ENCODE measurements at places on chromosomes 13 and 19.
A peak's percentile ranks its signal among the peaks of the same experiment; 100 is the strongest.

GRCh38 chr19:9645472-9645871, 24.4 kb upstream of the ZNF561 start:
- no peak for DNase-seq

DNA sequence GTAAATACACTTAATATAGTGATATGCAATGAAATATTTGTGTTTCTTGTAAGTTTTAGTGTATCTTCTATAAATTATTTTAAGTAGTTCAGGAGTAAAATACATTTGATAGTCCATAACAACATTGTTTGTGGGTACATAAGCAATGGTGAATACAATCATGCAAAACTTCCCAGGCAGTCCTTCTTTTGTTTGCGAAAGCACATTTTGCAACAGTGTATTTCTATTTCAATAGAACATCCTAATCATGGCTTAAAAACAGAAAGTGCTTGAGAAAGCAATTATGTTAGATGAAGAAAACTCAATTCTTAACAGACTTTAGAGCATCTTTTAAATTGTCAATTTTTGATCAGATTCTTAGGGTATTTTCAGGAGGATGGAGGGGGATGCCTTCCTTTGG, 155.6 kb downstream of the POSTN start:
- DNase-seq, result no peak

GRCh38 chr13:102555914-102556553, 40.8 kb upstream of the TPP2 start:
- no peak for DNase-seq

GRCh38 chr19:15222738-15223648, 9.3 kb downstream of the EPHX3 start:
- DNase-seq, result peak; percentile 23

DNA sequence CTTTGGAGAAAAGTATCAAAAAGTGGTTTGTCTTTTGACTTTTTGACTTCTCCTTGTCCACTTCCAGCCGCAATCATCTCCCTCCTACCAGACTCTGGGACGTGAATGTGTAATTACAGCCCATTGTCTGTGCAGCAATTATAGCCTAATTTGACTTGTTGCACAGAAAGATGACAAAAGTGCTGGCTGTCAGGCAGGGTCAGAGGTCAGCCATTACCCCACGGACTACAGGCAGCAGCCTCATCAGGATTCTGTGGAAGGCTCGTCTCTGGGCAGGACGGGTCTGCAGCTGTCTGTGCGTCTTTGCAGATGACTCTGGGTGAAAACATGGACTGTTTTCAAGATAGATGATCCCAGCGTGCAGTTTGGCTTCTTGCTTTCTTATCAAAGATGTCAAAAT, 102.2 kb upstream of the EDNRB start:
- DNase-seq, result no peak

DNA sequence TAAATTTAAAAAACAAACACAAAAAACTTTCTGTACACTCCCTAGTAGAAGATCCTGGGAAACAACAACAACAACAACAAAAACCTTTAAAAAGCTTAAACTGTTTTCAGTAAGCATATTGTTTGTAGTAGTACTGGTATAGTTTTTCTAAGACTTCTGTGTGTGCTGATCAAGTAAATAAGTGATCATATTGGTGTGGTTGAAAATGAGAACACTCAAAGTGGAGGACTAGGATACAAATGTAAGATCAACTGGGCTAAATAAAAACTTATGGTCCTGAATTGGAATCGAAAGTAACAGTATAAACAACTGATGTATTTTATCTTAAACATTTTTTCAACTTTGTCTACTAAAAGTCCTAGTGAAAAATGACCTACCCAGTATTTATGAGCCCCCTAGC, 135.5 kb downstream of the FOXO1 start:
- no peak for DNase-seq

DNA sequence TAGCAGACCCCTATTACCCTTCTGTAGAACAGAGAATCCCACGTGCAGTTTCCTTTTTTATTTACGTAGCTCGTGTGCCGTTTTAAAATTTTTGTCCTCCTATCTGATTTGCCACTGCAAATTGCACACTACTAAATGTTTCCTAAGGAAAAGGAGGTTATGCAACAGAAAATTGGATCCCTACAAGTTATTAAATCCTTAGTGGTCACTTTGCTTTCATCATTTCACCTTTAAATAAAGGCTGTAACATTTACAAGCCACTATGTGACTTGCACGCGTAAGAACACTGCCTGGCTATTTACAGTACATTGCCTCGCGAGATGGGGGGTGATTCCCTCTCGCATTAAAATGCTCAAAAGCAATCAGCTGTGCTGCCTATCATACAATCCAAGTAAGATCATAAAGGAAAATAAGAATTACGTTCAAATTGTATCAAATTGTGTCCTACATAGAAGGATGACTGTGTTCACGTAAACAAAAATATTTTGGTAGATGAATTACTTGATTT, 525.6 kb downstream of the SUCLA2 start:
- no peak for DNase-seq

DNA sequence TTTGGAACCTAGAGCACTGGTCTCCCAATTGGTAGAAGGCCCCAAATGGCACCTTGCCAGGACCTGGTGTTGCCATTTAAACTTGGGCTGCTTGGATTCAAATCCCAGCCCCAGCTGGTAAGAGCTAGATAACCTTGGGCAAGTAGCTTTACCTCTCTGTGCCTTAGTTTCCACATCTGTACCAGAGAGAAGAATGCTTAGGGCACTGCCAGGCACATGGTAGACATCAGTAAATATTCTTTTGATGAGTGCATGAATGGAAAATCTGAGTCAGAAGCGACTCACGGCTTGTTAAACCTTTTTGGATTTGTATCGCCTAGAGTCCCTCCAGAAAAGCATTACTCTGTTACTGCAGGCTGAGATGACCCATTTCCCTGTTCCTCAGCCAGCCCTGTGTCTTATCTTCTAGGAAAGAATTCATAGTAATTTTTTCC, 90.9 kb downstream of the SIPA1L3 start:
- no peak for DNase-seq

DNA sequence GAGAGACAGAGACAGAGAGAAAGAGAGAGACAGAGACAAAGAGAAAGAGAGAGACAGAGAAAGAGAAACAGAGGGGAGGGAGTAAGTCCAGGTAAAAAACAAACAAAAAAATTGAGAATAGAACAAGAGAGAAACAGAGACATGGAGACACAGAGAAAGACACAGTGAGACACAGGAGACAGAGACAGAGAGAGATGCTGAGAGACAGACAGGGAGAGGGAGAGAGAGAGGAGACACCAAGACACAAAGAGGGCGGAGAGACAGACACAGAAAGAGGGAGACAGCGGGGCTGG, 5.8 kb upstream of the PROZ start:
- DNase-seq, result no peak

DNA sequence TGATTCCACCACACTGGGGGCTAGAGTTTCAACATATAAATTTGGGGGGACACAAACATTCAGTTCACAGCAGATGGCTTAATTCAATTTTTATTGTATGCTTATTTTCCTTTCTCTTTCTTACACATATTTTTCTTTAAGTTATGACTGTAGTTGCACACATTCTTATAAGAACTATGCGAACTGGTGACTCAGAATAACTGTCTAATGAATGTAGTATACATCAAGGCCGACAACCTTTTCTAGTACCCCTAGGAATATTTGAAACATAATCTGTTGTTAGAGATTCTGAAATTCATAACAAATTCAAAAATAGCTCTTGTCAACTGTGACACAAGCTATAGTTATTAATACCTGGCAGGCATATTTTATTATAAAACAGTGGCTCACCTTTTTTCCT, 695.6 kb downstream of the PCDH9 start:
- DNase-seq, result no peak

- no peak for DNase-seq
Measured at GRCh38 chr13:23851106-23851505, 38.1 kb downstream of the MIPEP start.

- DNase-seq, result no peak
Measured at GRCh38 chr19:49497047-49497788, 984 bp downstream of the RPS11 start.

- no peak for DNase-seq
Measured at GRCh38 chr19:33905937-33906577, 109.4 kb downstream of the KCTD15 start.
